ENCODE measurements at places on chromosomes 13 and 19.

GRCh38 chr13:36862002-36862685 is 43.1 kb downstream of the RFXAP start:
- DNase-seq, result no peak

- no peak for DNase-seq
These were observed 44.3 kb downstream of the COL4A1 start for GRCh38 chr13:110262508-110263291.

- no peak for DNase-seq
These were observed 59.8 kb upstream of the MED4 start for GRCh38 chr13:48154671-48155070.

- no peak for DNase-seq
These were observed 2.0 kb downstream of the NPAS1 start for GRCh38 chr19:47021536-47022139.

DNA sequence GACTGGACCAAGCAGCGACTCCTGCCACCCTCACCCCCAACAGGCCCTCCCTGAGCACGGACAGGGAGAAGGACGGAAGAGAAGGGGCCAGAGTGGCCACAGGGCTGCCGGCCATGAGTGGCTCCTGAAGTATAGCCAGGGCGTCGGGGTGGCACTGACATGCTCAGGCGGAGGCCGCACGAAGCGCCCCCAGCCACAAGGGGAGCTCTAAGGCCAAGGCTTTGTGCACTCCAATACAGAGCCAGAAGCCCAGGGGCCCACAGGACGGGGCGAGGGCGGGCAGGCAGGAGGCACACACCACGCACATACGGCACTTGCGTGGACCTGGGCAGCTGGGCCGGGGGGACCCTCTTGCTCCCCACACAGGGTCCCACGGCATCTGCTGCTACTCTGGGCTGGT is 52.0 kb downstream of the KLF2 start:
- no peak for DNase-seq
